Stimulated activated CD4-positive, alpha-beta T cell treated with anti-CD3 and anti-CD28 coated beads, TNF-alpha, amount 100 ng/mL, for 48 hours (primary cell): ENCODE measurements at places on chromosomes 12 and 14.

GRCh38 chr12:25518512-25518911 is 34.6 kb downstream of the LMNTD1 start:
- no peak for DNase-seq

GRCh38 chr12:40650038-40650704 is 42.1 kb upstream of the CNTN1 start:
- no peak for DNase-seq

DNA sequence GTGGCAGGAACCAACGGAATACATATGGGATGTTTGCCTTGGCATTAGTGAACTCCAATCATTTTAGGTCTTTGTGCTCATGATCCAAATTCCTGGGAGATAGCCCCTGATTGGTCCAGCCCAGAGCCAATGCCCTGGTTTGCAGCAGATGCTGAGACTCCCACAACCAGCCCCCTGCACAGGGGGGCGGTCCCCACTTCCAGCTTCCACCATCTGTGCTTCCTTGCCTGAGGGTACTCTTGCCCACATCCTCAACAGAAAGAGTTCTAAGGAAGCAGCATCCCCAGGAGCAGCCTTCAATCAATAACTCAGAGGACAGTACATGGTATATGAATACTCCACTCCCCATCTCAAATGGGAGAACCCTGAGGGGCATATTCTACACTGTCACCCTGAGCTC is 39.7 kb upstream of the FICD start:
- DNase-seq = no peak

- peak; percentile 9 for DNase-seq
These were observed 65.8 kb upstream of the DACT1 start for GRCh38 chr14:58571769-58572472.

DNA sequence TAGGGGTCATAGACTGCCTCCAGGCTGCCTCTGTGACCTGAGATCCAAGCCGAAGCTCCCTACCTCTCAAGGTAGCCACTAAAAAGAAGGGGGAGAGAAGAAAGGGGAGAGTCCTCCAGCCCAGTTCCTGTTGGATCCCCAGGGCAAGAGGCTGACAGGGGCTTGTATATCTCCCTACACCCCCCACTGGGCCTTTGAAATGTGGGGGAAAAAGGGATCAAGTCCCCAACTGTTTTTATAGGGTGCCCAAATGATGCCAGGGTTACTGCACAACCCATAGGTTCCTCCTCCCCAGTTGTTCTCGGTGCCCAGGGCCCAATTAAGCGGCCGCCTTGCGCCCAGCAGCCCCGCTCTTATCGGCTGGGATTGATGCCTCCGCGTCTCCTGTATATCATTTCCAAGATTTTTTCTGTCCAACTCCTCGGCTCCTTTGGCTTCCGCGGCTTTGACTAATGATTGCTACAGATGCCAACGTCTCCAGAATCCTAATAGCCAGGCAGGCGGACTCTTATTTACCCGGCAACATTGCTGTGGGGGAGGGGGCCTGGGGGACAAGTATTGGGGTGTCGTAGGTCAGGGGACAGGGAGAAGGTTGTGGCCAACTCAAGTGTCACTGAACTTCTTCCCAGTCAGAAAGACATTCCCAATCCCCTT is 7.6 kb upstream of the HOXC4 start:
- DNase-seq = no peak

DNA sequence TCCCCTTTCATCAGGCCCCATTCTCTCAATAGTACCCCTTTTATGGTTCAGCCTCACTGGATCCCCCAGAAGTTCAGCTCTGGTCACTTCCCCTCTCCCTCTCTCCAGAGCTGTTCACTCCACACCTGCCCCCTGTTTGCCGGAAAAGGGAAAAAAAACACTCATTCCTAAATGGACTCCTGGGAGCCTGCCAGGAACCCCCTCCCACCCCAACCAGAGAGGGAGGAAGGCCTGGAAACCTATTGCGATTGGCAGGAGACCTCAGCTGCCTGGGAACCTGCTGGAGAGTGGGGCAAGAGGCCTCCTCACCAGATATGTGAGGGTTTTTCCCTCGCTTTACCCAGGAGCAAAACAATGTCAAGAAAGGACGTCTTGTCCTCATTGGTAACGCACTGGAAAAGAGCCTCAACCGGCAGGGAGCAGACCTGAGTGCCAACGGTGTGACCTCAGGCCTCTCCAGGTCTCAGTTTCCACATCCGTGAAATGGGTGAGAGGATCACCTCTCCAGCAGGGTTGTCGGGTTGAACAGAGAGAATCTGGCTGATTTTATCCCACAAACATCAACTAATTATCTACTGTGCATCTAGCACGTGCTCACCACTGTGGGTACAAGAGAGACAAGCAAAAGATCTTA is 4.6 kb downstream of the DTX1 start:
- no peak for DNase-seq

- no peak for DNase-seq
These were observed 796.5 kb downstream of the GALC start for GRCh38 chr14:87196436-87196835.

GRCh38 chr14:34993426-34993825 is 10.6 kb downstream of the SRP54 start:
- DNase-seq = no peak

GRCh38 chr12:92370828-92371227 is 225.2 kb upstream of the BTG1 start:
- DNase-seq = no peak

GRCh38 chr12:55929306-55929791 is 1.6 kb upstream of the DGKA start:
- peak; percentile 65 for DNase-seq

DNA sequence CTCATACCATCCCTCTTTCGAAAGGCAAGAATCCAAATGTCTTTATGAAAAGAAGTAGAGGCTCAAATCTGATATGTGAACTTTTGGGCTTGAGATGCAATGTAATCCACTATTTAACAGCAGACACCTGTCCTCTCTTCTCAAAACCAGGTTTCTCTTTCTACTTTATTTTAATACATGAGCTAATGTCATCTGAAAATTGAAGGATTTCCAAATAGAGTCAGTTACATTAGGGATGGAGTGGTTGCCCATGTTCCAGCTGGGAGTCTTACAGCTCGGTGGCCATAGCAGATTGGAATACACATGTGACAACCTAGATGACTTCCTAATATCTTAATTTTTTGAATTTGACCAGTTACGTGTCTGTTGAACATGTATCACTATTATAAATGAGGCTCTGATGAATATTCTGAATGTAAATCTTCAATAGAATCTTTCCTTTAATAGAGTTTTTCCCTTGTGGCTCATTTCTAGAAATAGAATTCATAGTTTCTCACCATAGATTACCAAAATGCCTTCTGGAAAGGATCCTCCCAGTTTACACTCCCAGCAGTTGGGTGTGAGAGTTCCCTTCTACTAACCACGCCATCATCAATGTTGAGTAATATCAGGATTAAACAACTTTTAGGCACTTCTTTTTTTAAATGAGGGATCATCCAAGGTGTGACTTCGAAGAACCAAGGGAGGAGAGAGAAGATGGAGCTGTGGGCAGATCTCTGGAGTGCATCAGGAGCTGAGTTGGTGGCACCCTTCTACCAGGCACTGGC is 49.2 kb downstream of the GPR135 start:
- DNase-seq = no peak

- no peak for DNase-seq
These were observed 948.9 kb upstream of the FLRT2 start for GRCh38 chr14:84581041-84581440.

GRCh38 chr12:106039646-106040404 is 98.9 kb downstream of the NUAK1 start:
- DNase-seq = no peak

GRCh38 chr14:34231626-34232025 is 230.4 kb downstream of the SPTSSA start:
- DNase-seq = no peak

- DNase-seq = no peak
These were observed 9.2 kb downstream of the NIN start for GRCh38 chr14:50821510-50822464.

DNA sequence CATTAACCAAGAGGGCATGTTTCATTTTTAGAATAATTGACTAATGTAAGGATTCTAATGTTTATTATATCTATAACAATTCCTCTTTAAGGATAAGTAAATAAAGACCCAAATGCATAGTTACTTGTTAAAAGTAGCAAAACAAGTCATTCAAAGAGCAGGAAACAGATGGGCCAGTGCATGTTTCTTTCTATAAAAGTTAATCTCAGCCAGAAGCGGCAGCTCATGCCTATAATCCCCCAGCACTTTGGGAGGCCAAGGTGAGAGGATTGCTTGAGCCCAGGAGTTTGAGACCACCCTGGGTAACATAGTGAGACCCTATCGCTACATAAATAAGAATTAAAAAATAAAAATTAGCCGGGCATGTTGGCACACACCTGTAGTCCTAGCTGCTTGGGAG is 391.0 kb upstream of the RGS6 start:
- DNase-seq = no peak

DNA sequence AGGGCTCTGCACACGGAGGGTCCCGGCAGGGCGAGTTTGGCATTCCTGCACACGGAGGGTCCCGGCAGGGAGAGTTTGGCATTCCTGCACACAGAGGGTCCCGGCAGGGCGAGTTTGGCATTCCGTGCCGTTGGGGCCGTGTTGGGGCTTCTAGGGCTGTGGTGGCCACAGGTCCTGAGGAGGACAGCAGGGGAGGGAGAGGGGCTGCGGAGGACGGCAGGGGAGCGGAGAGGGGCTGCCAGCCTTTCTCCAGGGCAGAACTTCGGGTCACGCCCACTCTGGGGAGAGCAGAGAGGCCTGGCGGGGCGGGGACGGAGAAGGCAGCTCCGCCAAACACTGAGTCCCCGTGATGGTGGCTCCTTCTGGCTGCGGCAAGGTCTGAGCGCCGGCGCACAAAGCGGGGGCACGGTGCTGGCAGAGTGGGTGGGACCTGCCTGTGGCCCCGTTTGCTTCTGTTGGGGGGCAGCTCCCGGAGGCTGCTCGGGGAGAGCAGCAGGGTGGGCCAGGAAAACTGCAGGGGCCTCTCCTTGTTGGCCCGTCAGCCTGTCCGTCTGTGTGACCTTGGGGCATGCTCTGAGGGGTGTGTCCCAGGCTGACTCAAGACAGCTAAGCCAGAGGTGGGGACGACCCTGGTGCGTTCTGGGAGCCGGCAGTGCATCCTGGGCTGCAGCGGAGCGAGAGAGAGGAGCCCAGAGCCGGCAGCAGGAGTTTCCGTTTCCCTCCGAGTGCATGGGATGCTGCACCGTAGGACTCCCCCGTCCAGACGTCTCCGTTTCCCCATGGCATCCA is 60.2 kb downstream of the LRCOL1 start:
- DNase-seq = no peak

- no peak for DNase-seq
These were observed 613 bp downstream of the SRSF9 start for GRCh38 chr12:120468821-120469449.

DNA sequence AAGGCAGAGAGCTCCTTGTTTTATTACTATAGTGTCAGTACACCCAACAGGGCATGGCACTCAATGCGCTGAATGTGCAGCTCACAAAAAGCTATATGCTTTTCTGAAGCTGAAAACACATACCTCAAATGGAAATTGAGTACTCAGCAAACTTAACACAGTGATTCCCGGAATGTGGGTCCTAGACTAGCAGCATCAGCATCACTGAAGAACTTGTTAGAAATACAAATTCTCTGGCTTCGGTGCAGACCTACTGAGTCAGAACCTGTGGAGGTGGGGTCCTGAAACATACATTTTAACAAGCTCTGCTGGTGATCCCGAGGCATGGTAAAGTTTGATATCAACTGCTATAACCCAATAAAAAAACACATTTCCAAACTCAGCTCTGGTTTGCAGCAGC is 14.9 kb downstream of the RERG start:
- no peak for DNase-seq

- DNase-seq = no peak
These were observed 15.9 kb downstream of the PLEKHG3 start for GRCh38 chr14:64720131-64720576.

- no peak for DNase-seq
These were observed 37.3 kb downstream of the AKAP6 start for GRCh38 chr14:32366256-32366879.

DNA sequence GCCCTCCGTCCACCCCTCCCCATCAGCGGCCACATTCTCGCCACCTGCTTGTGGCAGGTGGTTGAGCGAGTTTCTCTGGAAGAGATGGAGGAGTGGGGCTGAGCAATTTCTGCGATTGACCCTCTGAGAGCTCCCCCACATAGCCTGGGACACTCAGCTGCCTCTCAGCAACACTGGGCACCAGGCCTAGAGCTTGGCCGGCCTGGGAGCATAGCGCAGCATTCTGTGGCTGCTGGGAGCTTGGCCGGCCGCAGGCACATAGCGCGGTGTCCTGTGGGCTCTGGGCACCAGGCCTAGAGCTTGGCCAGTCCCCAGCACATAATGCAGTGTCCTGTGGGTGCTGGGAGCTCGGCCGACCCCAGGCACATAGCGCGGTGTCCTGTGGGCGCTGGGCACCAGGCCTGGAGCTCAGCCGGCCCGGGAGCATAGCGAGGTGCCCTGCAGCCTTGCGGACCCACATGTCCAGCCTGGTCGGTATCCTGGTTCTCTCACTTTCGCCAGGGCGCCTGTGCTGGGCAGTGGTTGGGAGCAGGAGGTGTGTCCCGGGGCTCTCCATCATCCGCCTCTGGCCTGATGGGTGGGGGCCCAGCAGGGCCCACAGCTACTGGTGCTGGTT is 43.8 kb downstream of the LRCOL1 start:
- DNase-seq = no peak

- DNase-seq = no peak
These were observed 4.0 kb downstream of the MYL2 start for GRCh38 chr12:110916295-110916875.

DNA sequence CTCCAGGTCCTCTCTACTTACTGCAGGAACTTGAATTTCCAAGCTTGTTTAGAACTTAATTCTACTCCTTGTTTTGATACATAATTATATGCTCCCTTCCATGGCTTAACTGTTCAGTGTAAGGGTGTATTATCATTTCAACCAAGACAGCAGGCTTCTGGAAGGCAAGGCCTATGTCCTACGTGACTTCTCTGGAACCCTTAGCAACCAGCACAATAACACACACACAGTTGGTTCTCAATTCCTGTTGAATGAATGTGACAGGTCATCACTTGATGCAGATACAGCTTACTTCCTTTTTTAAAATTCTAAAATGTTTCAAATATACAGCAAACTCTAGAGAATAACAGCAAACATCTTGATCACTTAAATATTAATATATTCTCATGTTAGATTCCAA is 77.7 kb upstream of the COCH start:
- DNase-seq = no peak

GRCh38 chr12:131603106-131603938 is 107.6 kb upstream of the SFSWAP start:
- no peak for DNase-seq

GRCh38 chr12:86660488-86661147 is 404.4 kb upstream of the MGAT4C start:
- DNase-seq = no peak

GRCh38 chr12:122987086-122987951 is 6.8 kb downstream of the ARL6IP4 start:
- no peak for DNase-seq

GRCh38 chr12:116892349-116893140 is 11.3 kb upstream of the HRK start:
- no peak for DNase-seq

- DNase-seq = no peak
These were observed at the start of gene HOXC9 for GRCh38 chr12:54000116-54001114. TSS of gene HOXC9 (plus strand) at chr12:54000161. CDS start at chr12:54000189, 28 bp downstream.

GRCh38 chr14:98954349-98955000 is 317.5 kb downstream of the BCL11B start:
- no peak for DNase-seq
